ENCODE measurements at places on chromosomes 3 and 15.
A peak's percentile ranks its signal among the peaks of the same experiment; 100 is the strongest.

- DNase-seq, result no peak
These were observed 3.7 kb upstream of the SQOR start for GRCh38 chr15:45630917-45631691.

- DNase-seq, result no peak
These were observed 159.8 kb upstream of the MITF start for GRCh38 chr3:69579306-69580041.

- DNase-seq, result no peak
These were observed 36.0 kb downstream of the LEO1 start for GRCh38 chr15:51935466-51936104.

DNA sequence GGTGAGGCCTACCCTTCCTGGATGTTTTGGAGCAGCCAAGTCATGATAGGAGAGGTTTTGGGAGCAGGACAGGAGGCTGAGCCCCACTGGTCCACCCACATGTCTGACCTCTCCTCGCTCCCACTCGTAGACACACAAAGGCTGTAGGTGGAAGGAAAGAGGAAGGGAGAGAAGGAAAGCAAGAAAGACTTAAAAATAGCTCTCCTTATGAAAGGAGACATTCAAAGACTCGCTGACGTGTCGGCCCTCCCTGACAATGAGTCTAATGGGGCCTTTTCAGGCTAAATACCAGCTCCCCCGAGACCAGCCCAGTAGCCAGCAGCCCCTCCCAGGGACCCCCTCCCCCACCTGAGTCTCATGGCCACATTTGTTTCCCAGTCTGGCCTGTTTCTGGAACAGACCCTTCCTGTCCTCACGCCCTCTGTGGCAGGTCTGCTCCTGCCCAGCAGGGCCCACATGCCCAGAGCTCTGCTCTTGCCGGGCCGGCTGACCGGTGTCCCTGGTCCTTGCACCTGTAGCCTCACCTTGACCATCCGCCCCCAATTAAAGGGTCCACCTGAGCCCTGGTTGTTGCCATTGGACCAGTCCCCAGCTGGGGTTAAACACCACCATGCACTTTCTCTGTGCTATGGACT lies 49.3 kb downstream of the FGD5 start:
- no peak for DNase-seq

DNA sequence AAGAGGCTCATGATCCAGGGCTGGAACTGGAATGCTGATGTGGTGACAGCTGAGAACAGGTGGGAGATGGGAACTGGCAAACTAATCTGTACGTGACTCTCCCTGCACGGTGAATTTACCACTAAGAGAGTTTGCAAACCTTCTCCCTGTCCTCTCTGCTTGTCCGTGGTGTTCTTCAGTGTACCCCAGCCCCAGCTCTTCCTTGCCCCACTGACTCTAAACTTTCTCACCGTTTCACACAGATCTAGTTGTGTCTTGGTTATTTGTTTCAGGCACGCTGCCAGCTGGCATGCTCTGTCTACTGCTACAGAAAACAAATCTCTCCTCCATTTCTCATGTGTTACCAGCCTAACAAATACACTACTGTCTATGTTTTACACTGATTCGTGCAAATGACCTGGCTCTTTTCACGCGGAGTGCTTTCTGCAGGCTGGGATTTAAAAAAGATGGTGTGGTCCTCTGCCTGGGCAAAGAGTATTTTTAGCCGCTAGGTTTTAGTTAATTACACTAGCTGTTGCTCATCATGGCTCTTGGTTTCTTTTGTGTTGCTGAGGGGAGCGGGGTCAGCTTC lies 192.7 kb upstream of the LRIG1 start:
- DNase-seq, result no peak

GRCh38 chr15:100500226-100500990 lies 28.3 kb downstream of the CERS3 start:
- no peak for DNase-seq

DNA sequence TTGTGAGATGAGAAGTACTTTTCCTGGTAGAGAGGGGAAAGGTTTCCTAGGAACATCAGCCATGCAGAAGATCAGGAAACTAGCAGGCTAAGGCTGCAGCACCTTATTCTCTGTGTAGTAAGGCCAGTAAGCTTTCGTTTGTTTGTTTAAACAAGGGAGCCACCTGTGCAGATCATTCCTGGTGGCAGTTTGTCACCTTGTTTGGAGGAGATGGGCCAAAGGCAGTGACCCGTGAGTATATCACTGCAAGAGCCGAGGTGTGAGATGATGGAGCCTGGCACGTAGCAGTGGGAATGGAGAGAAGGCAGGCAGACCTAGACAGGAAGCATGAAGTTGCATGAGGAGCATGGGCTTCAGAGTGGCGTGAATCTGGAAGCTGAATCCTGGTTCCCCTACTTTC lies 19.6 kb downstream of the ATG7 start:
- DNase-seq, result no peak

DNA sequence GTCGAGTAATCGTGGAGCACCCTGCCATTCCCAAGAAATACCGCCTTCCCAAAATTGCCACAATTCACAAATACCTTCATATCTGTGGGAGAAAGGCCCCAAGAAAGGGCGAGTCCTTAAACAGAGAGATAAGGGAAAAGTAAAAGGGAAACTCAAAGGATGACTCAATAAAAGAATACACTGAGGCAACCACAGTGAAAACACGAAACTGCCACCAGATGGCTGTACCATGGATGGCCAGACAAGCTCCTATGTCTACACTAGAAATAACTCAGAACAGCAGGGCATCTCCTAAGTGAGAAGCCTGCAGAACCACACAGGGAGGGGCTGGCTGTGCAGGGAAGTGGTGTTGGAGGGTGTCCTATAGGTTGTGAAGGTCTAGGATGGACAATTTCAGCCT lies 25.0 kb downstream of the SRGAP3 start:
- DNase-seq, result no peak

GRCh38 chr3:105505170-105505569 lies 138.5 kb downstream of the ALCAM start:
- DNase-seq, result no peak

GRCh38 chr15:50820808-50821382 lies 55.4 kb upstream of the SPPL2A start:
- no peak for DNase-seq

- DNase-seq, result no peak
These were observed 15.5 kb upstream of the ONECUT1 start for GRCh38 chr15:52805351-52806283.

DNA sequence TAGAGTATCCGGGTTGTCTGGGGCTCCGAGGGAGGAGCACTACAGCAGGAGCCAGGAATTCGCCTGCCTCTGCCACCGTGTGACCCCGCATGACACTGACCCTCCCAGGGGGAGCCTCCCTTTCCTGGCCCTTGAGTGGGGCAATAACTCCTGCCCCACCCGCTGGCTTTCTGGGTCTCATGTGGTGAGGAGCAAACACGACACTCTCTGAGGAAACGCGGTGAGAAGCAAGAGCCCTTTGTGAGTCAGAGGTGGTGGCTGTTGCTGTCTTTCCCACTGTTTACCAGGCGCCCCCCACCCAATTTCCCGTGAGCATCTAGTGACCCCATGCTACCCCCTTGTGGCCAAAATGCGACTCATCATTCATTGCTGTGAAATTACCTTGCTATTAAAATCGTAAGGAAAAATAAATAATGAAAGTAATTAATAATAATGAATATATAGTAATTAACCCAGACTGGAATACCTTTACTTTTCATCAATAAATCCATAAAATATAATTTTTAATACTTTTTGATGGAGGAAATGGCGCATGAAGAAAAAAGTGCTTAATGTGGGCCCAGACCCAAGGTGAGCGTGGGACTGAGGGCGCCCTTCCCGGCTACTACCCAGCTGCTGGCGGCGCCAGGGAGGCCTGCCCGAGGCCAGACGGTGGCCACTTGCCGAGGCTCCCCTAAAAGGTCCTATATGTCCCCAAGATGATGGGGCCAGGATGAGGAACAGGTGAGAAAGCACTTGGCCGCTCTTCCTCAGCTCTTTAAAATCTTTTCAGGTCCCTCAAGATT lies 29.3 kb downstream of the CCNL1 start:
- DNase-seq, result peak; percentile 82

- no peak for DNase-seq
These were observed 3.0 kb upstream of the TKT start for GRCh38 chr3:53258600-53259426.

- no peak for DNase-seq
These were observed 161.3 kb downstream of the EPHB1 start for GRCh38 chr3:134956395-134956794.

- DNase-seq, result peak; percentile 51
These were observed 242.0 kb downstream of the NEK10 start for GRCh38 chr3:27127195-27127594.

DNA sequence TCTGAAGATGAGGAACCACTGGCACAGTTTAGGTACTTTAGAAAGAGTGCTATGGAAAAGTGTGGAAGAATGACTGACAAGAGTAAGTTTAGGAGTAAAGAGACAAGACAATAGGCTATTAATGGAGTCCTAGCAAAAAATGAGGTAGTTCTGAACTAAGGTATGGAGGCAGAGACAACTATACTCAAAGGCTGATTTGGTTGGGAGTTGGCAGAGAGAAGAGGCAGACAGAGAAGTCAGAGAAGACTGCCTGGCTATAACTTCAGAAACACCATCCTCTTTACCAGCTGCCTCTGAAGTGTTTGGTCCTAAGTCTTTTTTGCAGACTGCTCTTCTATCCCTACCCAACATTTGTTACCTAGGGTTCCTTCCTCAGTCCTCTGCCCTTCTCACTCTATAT lies 19.2 kb downstream of the DYNC1LI1 start:
- no peak for DNase-seq

DNA sequence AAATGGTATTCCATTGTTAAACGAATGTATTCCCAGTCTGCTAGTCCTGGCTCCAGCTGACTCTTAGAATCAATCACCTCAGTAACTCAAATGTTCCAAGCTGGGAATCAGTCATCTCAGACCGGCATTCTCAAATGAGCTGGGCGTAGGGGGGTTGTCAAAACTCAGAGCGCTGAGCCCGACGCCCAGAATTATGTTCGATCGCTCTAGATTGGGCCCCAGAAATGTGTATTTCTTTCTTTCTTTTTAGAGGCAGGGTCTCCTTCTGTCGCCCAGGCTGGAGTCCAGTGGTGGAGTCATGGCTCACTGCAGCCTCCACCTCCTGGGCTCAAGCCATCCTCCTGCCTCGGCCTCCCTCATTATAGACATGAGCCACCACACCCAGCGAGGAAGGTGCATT lies 99.3 kb upstream of the IGF1R start:
- no peak for DNase-seq

GRCh38 chr3:71438904-71439303 lies 144.6 kb downstream of the FOXP1 start:
- DNase-seq, result no peak

DNA sequence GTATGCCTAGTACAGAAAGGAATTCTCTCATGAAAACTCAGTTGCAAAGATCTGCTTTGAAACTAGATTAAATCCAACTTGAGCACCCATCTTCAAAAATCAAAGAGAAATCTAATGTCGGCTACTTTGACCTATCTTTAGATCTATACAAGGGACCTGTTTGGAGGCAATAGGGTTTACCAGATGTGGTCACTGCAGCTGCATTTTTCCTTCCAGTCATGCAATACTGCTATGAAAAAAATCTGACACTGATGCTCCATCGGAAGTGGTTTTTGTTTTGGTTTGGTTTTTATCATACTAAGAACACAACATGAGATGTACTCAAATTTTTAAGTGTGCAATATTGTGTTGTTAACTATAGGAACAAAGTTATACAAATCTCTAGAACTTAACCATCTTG lies 169.5 kb downstream of the BCHE start:
- no peak for DNase-seq

- DNase-seq, result no peak
These were observed 311.3 kb downstream of the SLC9A9 start for GRCh38 chr3:143536817-143537535.

- no peak for DNase-seq
These were observed 127.6 kb downstream of the TBL1XR1 start for GRCh38 chr3:177069514-177070329.

DNA sequence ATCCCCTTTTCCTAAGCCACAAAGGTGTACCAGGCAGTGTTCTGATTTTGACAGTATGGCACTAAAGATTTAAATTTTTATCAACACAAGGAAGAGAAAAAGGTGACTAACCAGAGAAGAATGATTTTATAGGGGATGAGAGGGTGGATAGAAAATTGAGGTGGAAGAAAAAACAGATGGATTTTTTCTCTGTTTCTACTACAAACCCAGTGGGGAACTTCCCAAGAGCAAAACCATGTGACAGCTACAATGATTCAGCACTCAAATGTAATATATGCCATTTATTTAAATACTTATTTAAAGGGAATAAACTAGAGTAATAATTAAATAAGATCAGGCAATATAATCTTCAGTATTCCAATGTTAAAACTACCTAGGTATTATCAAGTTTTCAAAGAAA lies 11.1 kb downstream of the DCUN1D1 start:
- DNase-seq, result no peak

GRCh38 chr15:72086010-72086697 lies 31.8 kb downstream of the MYO9A start:
- no peak for DNase-seq

DNA sequence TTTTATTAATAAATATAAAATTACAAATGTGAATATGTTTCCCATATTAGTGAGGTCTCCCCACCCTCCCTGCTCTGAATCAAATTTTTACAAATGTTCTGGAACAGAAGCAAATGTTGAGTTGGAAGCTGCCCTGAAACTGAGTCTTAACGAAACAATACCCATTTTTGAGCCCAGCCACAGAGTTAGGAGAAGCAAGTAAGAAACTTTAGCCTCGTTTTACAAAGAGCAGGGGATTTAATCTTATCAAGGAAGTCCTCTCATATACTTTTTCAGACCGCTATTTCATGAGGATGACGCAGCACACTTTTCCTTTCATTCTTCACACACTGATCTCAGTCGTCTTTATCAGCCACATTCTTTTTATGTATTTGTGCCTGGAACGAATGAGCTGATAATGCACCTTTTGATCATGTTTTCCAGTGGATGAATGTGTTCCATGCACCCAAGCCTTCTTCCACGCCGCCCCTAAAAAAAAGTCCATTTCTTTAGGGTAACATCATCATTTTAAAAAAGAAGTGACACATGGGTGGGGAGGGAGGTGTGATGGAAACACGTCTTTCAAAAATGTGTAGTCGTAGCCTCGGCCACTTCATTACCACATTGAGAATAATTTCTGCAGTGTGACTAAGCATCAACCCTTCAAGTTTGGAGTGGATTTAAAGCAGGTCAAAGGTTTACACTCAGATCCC lies 48.1 kb downstream of the SETMAR start:
- no peak for DNase-seq

DNA sequence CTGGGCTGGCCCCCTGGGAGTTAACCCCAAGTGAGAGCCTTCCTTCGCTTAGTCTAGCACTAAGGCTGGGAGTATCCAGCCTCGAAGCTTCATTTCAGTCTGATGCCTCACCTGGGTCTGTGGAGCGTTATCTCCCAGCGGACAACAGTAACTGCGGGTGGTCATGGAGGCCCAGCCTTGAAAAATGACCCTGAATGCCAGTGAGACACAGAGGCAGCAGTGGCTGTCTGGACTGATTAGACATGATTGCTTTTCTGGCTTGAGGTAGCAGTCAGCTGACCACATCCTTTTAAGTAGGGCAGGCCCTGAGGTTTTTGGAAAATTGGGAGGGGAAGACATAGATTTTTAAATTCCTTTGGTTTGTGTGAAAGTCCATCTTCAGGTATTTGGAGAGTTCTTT lies 28.2 kb upstream of the TRIM59 start:
- DNase-seq, result no peak

GRCh38 chr3:48931944-48932580 lies 13.4 kb downstream of the ARIH2 start:
- DNase-seq, result no peak

Data from NCI-H1417 treated with DMSO at 0.1 percent for 48 hours (cell line).